ENCODE measurements at places on chromosomes 13 and 19.

- no peak for DNase-seq
Observed at GRCh38 chr13:95956589-95957148, 96.5 kb downstream of the UGGT2 start.

DNA sequence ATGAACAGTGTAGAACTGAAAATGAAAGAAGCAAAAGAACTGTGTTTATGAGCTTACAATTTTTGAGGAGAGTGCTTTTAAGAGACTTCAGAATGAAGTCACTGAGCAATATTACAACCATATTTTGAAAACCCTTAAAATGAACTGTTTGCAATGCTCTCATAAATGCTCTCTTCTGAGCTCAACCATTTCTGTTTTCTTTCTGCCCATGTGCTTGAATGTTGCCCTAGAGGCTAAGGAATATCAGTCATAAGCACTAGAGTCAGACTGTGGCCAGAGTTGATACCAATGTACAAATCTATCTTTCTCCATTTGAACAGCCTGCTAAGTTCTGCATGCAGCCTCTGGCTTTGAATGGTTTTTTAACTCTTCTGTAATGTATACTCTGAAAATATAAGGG is 1092.8 kb downstream of the PCDH9 start:
- no peak for DNase-seq

DNA sequence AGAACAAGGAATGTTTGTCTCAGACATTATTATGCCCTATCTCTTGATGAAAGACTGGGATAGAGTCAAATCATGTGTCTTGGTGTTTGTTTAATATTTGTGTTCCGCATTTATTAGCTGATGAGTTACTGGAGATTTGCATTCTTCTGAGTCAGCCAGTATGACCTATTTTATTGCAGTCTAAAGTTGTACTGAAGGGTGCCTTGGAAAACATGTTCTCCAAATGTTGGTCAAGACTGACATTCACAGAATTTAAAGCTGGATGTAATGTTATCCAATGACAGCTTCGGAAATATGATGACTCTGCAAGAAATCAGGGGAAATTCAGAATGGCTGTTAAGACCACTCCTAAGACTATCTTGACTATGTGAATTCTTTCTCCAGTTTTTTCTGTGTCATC is 134.0 kb downstream of the KCNRG start:
- no peak for DNase-seq

DNA sequence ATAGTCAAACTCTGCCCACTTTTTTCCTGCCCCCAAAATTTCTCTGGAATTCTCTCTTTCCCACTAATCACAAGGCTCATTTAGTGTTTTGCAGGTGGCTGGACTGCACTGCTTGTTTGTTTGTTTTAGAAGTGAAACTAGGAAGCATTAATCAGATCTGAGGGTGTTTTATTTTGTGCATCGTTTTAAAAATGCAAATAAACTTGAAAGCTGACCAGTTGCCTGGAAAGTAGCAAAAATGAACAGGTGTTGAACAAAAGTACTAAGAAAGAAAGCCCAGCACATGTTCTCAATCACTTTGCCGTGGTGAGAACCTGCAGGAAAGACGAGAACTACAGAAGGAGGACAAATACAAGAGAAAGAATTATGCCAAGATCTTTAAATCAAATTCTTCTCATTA is 365.5 kb downstream of the PCDH9 start:
- DNase-seq: no peak

GRCh38 chr19:52231154-52231910 is 38.1 kb upstream of the ZNF766 start:
- DNase-seq: no peak

DNA sequence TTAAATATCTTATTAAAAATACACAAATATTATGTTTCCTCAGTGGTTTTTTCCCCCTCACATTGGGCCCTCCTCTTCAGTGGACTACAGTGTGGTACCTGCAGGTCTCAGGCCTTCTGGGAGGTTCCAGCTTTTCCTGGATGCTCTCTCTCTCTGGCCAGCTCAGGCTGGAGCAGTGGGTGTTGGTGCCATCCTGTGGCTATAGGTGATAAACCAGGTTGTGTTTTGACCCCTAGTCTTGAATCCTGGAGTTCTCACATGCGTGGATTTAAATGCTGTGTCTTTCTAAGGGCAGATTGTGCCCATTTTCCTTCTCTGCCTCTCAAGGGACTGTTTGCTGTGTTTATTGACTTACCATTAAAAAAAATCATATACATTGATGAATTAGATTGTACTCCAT is 41.2 kb upstream of the ZNF527 start:
- DNase-seq: no peak

DNA sequence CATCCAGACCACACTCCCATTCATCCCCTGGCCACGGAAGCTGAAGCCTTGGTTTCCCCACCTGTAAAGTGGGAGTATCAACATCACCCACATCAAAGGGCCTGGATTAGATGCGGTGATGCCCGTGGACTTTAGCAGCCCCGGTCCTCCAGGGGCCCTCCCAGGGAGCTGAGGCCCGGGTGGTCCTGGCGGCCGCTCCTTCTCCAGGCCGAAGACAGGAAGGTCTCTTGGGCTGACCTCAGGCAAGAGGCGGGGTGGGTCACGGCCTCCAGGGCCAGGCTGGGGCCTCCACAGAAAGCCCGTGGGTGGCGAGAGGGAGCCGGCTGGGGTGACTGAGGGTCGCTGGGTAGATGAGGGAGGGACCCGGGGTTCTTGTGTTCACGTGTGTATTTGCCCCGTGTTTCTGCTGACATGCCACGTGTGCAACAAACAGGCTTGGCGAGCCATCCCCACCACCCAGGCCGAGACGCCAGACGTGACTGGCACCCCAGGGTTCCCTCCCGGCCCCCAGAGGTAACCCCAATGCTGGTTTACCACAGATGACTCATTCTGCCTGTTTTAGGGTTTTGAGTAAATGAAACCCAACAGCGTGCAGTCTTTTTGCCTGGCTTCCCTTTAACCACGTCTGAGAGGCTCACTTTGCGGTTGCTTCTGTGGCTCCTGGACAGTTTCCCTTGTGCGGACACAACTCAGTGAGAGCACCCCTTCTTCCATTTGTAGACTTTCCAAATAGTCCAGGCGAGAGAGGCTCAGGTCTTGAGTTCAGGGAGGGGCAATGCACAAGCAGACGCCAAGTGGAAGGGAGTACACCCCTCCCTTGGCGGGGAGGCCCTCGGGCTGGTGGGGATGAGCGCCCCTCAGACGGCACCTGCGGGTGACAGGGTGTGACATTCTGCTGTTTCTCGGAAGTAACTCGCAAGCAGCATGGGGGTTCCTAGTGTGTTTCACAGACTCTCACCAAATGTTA is 42.9 kb downstream of the C13orf46 start:
- DNase-seq: peak; percentile 11

GRCh38 chr13:89746554-89746953 is 1600.9 kb upstream of the MIR17HG start:
- DNase-seq: no peak

DNA sequence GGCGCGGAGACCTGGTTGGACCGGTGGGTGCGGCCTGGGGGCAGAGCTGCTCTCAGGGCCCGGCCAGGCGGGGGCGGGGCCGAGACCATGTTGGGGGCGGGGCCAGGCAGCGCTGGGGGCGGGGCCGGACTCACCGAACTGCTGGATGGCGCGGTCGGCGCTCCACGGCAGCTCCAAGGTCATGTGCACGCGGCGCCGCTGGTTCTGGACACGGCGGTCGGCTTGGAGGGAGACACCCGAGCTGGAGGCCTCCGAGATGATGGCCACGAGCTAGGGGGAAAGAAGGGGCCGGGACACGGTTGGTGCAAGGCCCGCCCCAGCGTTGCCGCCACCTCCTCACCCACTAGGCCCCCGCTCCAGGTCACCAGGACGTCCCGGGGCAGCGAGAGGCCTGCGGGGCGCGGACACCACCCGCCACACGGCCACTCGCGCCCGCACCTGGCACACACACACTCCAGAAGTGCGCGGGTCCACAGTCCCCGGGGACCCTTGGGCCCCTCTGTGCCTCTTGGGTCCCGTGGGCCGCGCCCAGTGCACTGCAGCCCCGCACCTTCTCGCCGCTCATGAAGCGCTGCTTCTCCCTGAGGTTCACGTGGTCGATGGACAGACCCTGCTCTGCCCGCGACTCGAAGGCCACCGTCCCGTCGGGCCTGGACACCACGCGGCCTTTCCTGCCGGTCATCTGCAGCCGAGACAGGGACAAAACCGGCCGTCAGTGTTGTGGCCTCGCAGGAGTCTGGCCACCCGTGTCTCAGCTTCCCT is 8.7 kb downstream of the GPX4 start:
- DNase-seq: peak; percentile 72

DNA sequence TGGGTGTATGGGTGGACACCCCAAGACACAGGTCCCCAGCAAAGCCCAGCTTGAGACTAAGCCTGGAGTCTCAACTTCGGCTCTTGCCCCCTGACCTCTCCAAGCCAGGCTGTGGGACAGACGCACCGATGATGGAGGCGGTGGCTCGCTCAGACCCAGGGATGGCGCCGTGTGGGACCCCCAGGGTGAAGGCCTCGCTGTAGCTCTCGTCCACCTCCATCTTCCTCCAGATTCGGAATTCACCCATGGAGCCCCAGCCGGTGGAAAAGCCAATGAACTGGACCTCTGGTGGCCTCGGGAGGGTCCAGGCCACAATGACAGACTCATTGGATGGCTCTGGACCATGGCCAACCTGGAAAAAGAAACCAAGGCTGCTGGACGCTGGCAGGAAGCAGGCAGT is 39.1 kb downstream of the F2RL3 start:
- DNase-seq: no peak

- DNase-seq: peak; percentile 66
Observed at GRCh38 chr19:18364826-18365528, 21.0 kb upstream of the GDF15 start.

DNA sequence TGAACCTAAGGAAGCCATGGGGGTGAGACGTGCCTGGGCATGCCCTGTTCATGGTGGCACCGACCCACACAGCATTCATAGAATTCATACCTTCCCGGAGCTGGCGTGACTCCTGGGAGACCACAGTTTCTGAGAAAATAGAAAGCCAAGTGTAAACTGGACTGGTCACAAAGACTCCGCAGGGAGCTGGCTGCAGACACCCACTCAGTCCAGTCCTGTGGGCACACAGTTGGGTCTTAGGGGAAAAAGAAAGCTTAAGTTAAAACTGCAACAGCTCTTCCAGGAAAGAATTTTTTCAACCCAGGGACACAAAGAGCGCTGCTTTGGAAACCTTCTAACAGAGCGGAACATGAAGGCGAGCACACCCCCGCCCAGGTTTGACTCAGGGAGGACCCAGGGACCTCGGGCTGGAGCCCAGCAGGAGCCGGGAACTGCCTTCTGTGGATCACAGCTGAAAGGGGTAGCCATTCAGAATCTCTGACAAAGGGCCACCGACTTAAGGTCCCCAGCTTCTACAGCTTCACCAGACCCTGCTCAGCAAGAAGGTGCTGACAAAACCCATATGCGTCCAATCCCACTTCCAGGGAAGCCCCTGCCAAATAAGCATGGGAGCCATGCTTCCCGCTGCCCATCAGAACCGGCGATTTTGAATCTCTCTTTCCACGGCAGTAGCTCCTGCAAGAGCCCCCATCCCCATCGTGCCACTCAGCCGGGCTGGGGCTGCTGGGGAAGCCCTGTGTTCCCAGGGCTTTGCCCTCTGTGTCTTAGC is 183.7 kb downstream of the COL4A1 start:
- no peak for DNase-seq

- no peak for DNase-seq
Observed at GRCh38 chr13:49368688-49369087, 75.2 kb downstream of the CAB39L start.

GRCh38 chr13:27131906-27132305 is 39.7 kb downstream of the USP12 start:
- DNase-seq: no peak

- no peak for DNase-seq
Observed at GRCh38 chr19:10219678-10220077, 11.5 kb downstream of the S1PR2 start.

DNA sequence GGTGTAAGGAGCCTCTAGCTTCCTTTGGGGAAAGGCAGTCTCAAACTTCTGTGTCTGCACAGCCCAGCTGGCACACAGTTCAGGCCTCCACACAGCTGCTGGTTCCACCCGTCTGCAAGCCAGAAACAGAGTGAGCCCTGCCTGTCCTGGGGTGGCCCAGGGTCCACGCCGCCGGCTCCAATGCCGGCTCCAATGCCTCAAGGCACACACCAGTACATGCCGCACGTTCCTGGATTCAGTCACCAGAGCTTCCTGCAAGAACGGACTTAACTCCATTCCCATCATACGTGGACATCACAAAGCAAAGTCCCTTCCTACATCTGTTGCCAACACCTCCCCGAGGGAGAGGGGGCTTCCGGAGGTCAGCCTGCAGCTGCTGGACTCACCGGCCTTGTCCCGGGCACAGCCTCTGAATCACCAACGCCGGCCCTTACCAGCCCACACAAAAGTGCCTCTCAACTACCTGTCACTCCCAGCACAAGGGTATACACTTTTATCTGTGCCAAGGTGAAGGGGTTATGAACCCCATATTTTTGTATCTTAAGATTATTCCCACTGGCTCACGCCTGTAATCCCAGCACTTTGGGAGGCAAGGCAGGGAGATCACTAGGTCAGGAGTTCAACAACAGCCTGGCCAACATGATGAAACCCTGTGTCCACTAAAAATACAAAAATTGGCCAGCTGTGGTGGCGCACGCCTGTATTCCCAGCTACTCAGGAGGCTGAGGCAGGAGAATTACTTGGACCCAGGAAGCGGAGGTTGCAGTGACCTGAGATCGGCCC is 8.5 kb downstream of the SH3GL1 start:
- DNase-seq: peak; percentile 76

- DNase-seq: peak; percentile 69
Observed at GRCh38 chr19:29714953-29715700, at the start of gene C19orf12. C19orf12 (minus strand) TSS chr19:29715261; CDS start chr19:29708413, 6,848 bp downstream.

DNA sequence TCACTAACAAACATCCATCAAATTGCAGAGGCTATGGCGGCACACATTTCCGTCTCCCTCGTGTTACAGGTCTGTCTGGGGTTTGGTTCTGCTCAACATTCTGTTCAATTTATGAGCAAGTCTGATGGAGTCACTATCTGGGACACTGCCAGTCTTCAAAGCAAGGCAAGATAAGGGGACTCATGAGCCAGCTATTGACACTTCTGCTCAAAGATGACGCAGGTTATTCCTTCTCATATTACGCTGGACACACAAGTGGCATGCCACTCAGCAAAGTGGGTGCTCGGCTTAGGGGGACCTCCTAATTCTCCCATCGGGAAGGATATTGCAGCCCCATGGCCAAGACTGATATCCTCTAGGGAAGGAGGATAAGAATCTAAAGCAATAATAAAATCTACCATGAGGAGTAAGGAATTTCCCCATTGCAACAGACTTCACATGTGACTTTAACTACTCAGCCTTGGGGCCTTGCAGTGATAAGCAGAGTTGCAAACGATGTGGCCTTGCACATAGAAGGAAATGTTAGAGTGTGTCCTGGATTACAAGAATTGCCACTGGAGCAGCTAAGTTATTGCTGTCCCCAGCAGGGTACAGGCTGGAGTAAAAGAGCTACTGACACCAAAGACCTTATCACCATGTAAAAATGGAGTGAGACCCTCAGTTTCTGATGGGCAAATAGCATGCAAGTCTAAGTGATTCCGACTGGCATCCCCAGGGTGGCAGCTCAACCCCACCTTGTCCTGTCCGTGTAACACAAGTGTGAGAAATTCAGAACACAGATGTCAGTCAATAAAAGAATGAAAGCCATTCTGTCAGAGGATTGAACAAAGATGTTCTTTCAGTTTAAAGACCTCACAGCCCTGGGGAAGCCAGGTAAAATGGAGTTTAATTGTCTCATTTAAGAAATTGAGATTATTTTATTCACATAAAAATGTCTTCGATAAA is 306.1 kb downstream of the IRS2 start:
- no peak for DNase-seq

GRCh38 chr19:7533281-7533885 is 2.1 kb upstream of the PNPLA6 start:
- DNase-seq: peak; percentile 82

- no peak for DNase-seq
Observed at GRCh38 chr13:36332986-36333385, 13.2 kb downstream of the SPART start.

All from uterus (tissue), 4 donors.